NCI-H2081 (cell line): ENCODE measurements at places on chromosomes 11 and 22.
A peak's percentile ranks its signal among the peaks of the same experiment; 100 is the strongest.

DNA sequence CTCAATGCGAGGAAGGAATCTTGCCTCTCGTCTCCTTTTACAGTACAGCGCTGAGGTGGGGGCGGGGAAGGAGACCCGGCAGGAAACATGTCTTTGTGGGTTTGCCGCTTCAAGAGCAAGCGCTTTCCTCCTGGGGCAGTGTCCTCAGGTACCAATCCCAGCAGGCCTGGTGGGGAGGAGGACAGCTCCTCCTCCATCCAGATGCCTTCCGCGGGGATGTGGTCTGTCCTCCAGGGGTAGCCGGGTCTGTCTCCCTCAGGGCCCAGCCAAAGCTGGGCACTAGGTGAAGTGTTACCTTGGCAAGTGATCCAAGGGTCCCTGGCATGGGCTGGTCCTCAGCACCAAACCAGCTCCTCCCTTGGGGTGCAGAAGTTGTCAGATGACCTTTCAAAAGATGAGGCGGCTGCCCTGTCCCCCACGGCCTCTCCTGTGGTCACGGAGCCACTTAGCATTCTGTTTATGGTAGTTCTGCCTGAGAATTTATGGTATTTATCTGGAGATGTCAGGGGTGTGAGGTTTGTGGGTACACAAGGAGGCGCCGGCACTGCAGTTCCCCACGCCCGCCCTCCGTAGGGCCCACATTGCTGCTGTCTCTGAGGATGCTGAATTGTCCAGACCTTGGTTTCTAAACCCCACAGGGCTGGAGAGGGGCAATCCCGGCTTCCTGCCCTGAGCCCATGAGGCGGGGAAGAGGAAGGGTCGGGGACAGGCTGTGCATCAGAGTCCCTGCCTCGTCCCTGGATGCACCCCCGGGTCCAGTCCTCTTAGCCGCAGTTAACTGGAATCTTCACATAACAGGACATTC, 93.5 kb upstream of the ANO1 start:
- DNase-seq = no peak

GRCh38 chr11:13487661-13488030, 8.2 kb downstream of the PTH start:
- DNase-seq = no peak

DNA sequence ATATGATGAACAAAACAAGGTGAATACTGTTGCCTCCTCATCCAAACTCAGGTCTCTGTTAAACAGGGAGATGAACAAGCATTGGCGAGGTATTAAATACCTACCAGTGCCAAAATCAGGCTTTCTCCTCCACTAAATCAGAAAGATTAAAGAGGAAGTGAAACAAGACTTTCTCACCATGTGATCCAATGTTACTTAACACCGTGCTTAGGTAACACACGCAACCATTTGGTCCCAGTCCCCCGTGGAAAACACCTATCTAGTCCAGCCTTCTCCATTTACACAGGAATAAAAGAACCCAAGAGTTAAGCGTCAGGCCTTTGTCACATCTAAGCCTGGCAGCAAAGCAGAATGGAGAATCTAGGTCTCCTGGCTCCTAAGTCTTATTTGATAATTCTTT, 34.5 kb downstream of the TENM4 start:
- DNase-seq = no peak

DNA sequence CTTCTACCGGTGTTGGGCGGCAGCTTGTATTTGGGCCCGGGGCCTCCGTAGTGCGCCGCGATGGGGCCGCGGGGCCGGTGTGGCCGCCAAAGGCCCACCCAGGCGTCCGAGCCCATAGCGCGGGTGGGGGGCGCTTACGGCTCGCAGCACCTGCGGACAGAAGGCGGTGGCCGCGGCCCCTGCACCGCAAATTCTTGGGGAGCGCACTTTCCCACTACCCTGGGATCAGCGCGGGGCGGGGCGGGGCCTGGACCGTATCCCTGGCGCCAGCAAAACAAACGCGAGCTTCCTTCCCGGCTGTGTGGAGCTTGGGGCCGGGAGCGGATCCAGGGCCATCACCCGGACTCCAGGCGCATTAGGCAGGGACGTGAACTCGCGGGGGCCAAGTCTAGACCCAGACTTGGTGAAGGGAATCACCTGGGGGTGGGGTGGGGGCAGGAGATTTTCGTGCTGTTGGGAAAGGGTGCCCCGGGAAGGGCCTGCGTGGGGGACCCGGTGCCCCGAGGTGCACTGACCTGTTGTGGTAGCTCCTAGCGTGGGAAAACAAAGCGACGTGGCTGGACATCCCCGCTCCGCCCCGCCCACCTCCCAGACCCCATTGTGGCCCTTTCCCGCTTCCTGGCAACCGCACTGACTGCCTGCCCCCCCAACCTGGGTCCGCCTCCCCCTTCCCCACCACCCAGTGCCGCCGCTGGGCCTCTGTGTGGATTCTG, 2.3 kb upstream of the TYMP start:
- DNase-seq = no peak

GRCh38 chr11:5932671-5933070, 9.4 kb upstream of the OR56A3 start:
- no peak for DNase-seq

DNA sequence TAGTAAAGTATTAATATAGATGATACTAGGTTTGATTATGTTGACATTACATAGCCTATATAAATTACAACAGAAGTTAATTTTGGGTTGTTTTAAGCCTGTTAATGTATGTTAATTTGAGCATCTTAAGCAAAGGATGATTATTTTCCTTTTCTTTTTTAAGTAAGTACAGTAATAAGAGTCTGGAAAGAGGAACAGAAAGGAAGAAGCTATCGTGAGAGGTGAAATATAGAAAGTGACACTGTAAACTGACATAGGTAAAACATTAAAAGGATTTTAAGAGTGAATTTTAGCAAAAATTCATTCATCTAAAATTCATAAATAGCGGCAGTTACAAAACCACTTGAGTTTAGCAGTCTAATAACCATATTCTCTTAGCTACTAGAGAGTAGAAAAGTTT, 45.5 kb downstream of the FAR1 start:
- no peak for DNase-seq

DNA sequence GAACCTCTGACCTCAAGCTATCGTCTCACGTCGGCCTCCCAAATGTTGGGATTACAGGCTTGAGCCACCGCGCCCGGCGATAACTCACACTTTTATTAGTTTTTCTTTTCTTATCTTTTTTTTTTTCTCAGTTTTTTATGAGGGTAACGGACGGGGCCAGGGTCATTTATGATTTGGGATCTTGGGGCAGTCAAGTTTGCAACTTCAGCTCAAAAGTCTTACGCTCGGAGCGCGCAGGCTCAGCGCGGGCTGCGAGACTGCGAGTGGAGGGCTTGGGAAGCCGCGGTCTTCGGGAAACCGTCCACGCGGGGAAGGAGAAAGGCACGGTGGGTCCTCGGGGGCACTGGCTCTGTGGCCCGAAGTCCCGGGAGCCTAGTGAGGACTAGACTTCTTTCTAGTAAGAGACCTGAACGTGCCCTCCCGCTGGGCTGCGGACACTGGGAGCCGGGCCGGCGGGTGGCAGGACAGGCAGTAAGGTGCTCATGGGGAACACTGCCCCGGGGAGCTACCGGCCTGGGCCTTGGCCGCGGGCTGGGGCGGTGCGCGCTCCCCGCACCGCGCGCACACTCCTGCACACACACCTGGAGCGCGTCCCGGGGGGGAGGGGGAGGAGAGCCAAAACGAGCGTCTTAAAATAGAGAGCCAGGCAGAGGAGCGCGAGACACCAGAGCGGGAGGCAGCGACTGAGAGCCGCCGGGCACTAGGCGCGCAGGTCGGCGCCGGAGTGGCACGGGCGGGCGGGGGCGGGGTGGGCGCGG, 476 bp upstream of the BARX2 start:
- peak; percentile 46 for DNase-seq

GRCh38 chr11:61532134-61533038, 23.8 kb downstream of the LRRC10B start:
- DNase-seq = peak; percentile 8

DNA sequence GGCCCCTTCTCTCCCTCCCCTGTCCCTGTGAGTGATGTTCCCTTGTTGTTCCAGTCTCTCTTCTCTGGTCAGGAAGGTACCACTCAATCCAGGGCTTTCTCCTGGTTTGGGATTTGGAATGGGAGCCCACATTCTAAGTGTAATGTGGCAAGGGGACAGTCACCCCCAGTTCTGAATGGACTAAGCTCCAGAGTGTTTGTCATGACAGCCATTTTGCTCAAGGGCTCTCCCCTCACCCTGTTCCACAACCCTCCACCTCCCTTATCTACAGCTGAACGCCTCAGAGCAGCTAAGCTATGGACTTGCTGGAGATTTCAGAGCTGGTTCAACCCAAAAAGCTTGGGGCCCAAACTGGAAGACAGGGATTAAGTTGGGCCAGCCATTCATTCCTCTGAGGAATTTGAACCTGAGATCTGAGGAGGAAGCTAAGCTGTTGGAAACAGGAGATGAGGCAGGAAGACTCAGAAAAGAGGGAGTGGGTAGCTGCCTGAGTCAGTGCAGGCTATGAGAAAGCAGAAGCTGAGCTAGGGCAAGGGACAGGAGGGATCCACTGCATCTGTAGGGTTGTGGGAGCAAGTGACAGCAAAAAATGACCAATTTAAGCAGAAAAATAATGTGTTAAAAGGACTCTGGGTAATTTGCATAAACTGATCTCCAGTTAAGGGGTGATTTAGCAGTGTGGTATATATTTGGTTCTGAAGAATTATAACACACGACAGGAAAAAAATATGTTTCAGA, 22.9 kb upstream of the FCHSD2 start:
- no peak for DNase-seq

- DNase-seq = no peak
These were observed 17.1 kb downstream of the CFAP300 start for GRCh38 chr11:102064316-102064715.

DNA sequence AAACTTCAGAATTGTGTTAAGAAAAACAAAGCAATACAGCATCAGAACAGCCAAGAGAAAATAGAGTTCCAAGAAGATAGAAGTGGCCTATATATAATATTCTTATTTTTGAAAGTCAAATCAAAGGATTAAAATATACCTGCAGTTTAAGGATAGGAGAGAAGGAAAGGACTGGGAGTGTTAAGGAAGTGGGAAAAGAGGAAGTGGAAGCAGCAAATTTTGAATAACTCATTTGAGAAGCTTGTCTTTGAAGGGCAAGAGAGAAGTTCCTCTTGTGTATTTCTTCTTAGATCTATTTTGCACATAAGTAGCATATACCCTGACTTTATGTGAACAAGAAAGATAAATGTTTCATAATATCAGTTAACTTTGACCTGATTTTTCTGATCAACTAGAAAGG, 62.6 kb upstream of the SLC17A6 start:
- no peak for DNase-seq

- peak; percentile 49 for DNase-seq
These were observed 8.2 kb downstream of the SOX6 start for GRCh38 chr11:16347928-16348685.

GRCh38 chr22:43014316-43014868, 557 bp downstream of the PACSIN2 start:
- DNase-seq = no peak

GRCh38 chr22:36021606-36022153, 6.9 kb downstream of the RBFOX2 start:
- no peak for DNase-seq

DNA sequence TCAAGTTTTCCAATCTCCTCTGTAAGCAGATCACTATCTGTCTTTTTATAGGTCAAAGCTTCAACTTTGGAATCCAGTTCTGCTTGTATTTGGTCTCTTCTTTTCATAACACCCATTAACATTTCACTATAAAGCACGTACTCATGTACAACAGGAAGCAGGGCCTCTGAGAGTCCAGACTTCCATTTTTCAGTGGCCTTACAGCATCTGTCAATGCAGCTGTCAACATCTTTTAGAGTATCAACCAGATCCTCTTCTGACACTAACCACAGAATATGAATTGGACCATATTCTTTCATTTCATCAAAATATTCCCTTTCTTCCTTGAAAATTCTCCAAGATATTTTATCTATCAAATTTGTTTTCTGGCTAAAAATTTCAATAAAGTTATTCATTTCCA, 24.7 kb upstream of the SLN start:
- DNase-seq = no peak

GRCh38 chr22:48715511-48715910, 1112.2 kb downstream of the BRD1 start:
- no peak for DNase-seq

DNA sequence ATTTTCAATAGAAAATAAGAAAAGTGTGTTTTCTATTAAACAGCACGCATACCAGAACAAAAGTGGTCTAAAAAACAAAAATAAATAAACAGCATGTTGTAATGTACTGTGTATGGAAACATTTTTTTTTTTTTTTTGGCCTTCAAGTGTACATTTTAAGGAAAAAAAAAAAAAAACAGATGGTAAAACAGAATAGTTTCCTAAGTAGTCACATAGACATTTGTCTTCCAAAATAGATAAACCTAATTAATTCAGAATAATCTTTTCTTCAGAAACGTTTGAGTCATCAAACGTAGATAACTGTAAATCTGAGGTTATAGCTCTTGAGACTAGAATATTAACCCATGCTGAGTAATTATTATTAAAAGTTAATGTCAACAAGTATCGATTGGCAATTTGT, 396 bp upstream of the CFAP300 start:
- no peak for DNase-seq

DNA sequence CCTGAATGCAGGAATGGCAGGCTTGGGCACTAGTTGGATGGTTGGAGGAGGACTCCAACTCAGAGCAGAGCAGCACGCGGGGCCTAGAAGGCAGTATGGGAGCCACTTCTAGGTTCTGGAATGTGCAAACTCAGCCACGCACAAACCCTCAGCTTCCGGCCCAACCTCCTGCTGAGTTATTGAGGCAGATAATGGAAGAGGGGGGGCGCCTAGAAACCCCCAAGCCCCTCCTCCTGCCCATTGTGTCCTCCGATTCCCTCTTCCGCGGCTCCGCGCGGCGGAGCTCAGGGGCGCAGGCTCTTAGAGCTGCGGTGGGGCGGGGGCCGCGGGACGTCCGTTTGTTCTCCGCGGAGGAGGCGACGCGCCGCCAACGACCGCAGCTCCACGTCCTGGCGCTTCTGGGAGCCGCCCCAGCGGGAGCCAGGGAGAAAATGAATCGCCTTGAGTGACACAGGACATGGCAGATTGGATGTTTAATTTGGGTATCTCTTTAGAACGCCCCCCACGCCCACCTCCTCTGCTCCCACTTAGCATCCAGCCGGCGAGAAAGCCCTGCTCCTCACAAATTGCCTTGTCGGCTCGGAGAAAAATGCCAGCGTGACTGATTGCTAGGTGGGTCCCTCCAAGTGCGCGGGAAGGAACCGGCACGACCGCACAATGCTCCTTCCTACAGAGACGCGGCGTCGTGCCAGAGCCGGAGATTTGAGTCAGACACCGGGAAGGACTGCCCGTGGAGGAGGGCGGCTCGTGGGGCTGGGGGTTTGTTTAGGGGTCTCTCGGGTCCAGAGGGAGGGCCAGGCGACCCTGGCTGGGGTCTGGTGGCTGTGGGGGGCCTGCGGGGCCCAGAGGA, 144.6 kb downstream of the NECTIN1 start:
- DNase-seq = peak; percentile 33

DNA sequence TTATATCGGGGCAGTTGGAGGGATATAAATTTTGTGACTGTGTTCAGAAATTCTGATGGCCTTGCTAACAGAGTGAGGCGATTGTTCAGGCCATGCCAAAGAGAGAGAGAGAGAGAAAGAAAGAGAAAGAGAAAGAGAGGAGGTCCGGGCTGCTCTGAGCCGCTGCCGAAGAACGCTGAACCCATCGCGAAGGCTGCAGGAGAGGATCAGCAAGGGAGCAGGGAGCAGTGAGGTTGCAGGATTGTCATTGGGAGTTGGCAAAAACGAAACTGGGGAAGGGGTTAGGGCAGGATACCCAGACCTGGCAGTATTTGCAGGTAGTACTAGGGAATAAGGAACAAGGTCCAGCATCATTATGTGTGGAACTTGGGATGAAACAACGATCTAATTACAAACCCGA, 537.1 kb downstream of the INSC start:
- DNase-seq = no peak
